ENCODE measurements at places on chromosomes 3 and 15.
A peak's percentile ranks its signal among the peaks of the same experiment; 100 is the strongest.

DNA sequence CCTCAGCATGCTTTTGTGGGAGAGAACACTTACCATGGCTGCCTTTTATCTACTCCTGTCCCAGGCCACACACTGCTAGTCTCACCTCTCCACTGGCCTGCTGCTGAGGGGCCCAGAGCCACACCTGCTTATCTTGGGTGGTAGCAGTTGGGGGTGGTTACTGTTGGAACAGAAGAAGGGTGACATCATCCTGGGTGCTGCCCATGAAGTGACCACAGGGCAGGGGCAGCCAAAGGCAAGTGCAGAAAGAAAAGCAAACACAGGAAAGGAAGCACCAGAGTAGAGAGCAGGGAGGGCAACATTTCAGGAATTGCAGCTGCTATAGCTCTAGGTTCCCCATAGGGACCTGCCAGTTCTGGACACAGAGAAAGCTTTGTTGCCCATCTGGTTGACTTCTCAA lies 345.2 kb downstream of the VPS13C start:
- DNase-seq = no peak

GRCh38 chr3:193499136-193499770 lies 55.4 kb downstream of the ATP13A4 start:
- DNase-seq = no peak

DNA sequence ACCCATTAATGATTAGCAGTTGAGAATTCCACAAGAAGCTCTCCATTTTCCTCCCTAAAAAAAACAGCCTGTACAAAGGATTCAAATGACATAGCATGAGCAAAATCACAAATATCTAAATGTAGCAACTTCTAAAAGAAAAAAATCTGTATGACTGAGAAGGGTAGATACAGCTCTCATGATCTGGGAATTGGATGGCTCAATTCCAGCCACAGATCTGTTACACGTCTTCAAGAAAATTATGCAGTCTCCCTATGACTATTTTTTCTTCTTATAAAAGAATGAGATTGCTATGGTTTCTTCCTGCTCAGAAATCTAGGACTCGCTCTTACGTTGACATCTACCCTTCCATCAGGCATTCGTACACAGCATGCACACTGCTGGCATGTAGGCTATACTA lies 71.5 kb downstream of the PLCH1 start:
- no peak for DNase-seq

GRCh38 chr3:53672981-53673380 lies 173.2 kb downstream of the CHDH start:
- DNase-seq = no peak

DNA sequence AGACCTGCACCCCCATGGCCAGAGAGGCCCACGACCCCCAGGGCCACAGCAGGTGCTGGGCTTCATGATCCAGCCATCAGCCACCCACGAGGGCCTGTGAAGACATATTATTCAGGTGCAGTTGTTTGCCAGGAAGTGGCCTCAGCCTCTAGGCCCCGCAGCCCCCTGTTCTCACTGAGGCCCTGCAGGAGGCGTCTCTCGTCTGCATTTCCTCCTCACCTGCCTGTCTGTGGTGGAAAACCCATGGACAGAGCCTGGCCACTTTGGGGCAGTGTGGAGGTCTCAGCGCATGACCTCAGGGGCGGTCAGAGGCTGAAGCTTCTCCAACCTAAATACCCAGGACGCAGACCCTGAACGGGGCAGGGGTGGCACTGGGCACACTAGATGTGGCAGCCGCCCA lies 18.6 kb downstream of the UROC1 start:
- no peak for DNase-seq

GRCh38 chr3:25887907-25888306 lies 98.0 kb downstream of the OXSM start:
- no peak for DNase-seq

GRCh38 chr15:83747050-83747717 lies 93.3 kb downstream of the ADAMTSL3 start:
- DNase-seq = peak; percentile 55

DNA sequence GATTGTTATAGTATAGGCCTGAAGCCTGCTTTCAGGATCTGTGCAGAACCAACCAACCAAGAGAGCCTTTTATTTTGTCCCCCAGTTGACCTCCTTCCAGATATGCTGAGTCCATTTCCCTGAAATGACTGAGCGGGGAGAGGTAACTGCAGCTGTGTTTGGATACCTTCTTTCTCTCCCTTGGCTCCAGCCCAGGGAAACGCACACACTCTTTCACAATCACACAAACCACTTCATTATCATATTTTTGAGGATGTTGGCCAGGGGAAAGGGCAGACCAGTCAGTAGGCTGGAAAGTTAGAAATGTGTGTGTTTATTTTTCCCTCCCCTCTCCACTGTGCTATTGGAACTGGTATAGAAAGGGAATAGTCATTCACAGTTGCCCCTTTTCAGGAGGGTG lies 417.7 kb upstream of the TBL1XR1 start:
- DNase-seq = no peak

DNA sequence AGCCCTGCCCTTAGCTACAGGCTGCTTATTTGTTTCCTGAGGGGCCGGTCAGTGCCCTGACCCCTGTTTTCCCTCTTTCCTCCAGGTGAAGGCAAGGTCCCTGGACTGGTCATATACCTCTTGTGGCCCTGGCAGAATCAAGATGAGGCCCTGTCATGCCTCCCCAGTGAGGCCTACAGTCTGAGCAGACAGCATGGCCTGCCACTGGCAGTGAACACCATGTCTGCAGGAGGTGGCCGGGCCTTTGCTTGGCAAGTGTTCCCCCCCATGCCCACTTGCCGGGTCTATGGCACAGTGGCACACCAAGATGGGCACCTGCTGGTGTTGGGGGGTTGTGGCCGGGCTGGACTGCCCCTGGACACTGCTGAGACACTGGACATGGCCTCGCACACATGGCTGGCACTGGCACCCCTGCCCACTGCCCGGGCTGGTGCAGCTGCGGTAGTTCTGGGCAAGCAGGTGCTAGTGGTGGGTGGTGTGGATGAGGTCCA lies 1.2 kb downstream of the KLHDC8B start:
- DNase-seq = no peak

GRCh38 chr15:79084308-79084968 lies 6.1 kb downstream of the RASGRF1 start:
- no peak for DNase-seq

DNA sequence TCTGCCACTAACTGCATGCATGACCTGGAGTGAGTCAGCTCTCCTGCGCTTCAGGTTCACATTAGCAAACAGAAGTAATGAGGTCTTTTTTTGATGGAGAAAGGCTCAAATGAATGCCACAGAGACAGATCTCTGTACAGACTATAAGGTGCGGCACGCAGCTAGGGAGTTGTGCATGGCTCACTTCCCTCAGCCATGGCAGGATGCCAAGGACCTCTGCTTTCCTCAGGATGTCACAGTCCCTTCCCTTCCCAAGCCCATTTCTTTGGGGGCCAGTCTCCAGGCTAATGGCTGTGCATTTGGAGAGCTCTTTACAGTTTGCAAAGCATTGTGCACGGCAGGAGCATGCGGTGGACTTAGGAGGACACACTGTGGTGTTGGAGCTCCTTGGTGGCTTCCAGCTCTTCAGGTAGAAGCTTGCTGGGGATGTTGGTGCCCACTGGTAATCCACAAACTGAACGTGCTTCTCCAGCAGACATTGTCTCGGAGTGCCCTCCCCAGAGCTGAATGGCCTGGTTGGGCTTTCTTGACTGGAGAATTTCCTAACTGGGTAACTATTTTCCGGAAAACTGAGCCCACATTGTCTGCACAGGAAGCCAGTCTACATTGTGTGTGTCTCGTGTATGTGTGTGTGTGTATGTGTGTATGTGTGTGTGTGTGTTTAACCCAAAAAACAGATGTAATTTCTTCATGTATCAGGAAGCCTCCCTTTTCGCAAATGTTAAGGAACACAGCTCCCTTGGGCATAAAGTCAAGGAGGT lies 172.5 kb upstream of the TLE3 start:
- no peak for DNase-seq

- no peak for DNase-seq
Observed at GRCh38 chr3:195240171-195240701, 30.7 kb downstream of the XXYLT1 start.

- no peak for DNase-seq
Observed at GRCh38 chr15:96358821-96359615, 28.5 kb downstream of the NR2F2 start.

DNA sequence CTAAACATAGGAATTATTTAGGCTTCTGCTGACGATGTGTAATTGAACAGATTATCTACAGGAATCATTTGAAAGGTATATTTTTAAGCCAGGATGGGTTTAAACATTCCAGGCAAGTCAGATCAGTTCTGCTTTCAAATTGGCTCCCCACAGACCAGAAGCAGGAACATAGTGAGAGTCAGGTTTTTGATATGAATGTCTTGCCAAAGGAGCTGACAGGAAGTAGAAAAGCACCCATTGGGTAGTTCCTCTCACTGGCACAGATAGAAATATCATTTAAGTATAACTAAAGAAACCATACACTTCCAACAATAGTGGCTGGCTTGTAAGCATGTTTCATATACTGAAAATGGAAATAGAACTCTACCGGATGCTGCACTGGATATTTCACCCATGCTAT lies 95.2 kb downstream of the CLDN1 start:
- no peak for DNase-seq

DNA sequence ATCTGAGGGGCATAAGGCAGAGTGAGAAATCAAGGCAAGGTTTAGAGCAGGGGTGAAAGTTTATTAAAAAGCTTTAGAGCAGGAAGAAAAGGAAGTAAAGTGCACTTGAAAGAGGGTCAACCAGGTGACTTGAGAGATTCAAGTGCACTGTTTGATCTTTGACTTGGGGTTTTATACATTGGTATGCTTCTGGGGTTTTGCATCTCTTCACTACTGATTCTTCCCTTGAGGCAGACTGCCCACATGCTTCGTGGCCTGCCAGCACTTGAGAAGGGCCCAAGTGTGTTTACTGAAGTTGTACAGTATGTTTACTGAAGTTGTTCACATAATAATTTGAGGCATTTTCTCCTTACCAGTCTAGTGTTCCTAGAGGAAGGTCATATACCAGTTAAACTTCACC lies 367.0 kb upstream of the UBE2E2 start:
- DNase-seq = no peak

DNA sequence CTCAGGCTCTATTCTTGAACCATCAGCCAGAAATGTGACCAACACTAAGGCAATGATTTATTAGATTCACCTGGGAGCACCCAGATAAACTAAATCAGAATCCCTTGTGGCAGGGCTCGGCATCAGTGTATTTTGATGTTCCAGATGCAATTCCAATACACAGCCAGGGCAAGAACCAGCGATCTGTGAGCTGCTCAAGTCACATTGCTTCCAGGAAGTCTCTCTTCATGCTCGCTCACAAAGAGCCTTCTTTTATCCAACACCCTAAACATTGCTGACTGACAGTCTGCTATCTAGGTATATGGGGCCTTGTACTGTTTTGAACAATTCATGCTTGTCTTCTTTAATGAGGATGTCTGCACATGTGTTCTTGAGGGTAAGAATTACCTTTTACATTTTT lies 40.9 kb upstream of the GOLGA8J start:
- DNase-seq = no peak

GRCh38 chr3:124442463-124442862 lies 287.8 kb upstream of the UMPS start:
- DNase-seq = no peak

- DNase-seq = no peak
Observed at GRCh38 chr3:141933421-141934300, 57.2 kb downstream of the ATP1B3 start.

DNA sequence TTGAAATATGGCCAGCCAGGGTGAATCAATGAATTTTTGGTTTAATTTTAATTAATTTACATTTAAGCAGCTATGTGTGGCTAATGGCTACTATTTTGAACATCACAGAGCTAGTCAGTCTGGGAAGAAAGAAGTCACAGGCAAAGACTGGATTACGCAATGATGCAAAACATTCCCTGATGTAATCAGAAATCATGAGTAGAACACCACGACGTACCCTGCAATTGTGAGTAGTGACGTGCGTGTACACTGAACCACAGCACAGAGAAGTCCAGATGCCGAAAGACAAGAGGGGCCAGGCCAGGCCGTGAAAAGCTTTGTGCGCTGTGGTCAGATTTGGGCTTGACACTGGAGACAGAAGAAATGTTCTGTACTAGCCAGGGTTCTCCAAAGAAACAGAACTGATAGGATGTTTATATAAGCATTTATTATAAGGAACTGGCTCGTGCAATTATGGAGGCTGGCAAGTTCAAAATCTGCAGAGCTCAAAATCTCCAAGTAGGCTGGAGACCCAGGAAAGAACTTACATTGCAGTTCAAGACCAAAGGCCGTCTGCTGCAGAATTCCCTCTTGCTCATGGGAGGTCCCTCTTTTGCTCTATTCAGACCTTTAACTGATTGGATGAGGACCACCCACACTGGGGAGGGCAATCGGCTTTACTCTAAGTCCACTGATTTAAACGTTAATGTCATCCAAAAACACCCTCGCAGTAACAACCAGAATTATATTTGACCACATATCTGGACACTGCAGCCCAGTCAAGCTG lies 44.6 kb downstream of the SH3BP5 start:
- DNase-seq = no peak

GRCh38 chr3:111252779-111253178 lies 181.2 kb downstream of the NECTIN3 start:
- peak; percentile 30 for DNase-seq

- DNase-seq = peak; percentile 67
Observed at GRCh38 chr3:111917300-111917699, 58.2 kb downstream of the PHLDB2 start.

DNA sequence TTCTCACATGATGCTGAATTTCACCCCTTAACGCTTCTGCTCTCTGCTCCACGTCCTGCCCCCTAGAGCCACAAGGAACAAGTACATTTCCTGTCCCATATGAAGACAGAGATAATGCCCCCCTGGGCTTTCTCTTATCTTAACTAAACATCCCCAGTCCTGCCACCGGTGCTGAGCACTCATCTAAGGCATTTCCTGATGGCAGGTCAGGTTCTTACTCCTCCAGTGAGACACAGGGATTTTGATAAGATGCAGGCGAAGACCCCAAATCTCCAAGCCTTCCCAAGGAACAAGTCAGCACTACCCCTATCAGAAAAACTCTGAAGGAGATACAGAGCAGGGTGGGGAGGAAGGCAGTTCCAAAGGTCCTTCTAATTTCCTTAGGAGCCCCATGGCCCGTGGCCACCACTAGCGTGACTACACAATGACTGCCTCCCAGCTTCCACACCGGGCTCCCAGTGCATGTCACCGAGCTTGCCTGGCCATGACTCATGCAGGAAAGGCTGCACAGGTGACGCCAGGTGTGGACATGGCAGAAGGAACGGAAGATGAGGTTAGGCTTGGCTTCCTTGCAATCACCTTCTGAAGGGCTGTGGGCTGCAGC lies 152.9 kb downstream of the XXYLT1 start:
- no peak for DNase-seq

Data from ACHN (cell line).